Progenitor cell of endocrine pancreas (in vitro differentiated cells): ENCODE measurements at places on chromosomes 6 and 20.

- H3K36me3 ChIP-seq = peaks cover 6% of the 10 kb centered on the region
- H3K4me3 ChIP-seq = peak overlapping the region; percentile 70
- peaks cover 12% of the 10 kb centered on the region for H3K4me1 ChIP-seq
- no peak for DNase-seq
These were observed 1.4 kb upstream of the SRXN1 start for GRCh38 chr20:654417-654750.

DNA sequence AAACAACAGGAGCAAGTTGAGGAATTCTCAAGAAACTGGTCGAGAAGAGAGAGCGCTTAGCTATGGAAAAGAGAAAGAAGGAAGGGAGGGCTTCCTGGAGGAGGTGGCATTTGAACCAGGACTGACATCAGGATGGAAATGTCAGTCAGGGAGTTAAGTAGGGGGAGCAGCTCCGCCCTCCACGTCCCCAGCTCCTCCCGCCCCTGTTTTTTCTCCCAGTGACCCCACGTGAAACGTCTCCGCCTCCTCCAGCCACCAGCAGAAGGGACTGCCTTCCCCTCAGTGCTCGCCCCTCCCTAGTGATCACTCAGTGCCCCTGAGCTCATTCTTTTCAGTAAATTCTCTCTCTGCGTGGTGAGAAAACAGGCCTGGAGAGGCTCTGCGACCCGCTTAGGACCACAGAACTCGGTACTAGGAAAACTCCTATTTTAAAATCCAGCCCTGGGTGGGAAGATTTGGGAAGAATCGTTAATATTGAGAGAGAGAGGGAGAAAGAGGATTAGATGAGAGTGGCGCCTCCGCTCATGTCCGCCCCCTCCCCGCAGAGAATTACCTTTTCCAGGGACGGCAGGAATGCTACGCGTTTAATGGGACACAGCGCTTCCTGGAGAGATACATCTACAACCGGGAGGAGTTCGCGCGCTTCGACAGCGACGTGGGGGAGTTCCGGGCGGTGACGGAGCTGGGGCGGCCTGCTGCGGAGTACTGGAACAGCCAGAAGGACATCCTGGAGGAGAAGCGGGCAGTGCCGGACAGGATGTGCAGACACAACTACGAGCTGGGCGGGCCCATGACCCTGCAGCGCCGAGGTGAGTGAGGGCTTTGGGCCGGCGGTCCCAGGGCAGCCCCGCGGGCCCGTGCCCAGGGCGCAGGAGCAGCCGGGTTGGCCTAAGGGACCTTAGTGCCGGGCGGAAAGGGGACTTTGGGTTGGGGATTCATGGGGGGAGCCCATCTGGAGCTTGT, 4.6 kb downstream of the HLA-DPB1 start:
- H3K4me1 ChIP-seq = peaks cover 13% of the 10 kb centered on the region
- H3K36me3 ChIP-seq = peaks cover 2% of the 10 kb centered on the region

DNA sequence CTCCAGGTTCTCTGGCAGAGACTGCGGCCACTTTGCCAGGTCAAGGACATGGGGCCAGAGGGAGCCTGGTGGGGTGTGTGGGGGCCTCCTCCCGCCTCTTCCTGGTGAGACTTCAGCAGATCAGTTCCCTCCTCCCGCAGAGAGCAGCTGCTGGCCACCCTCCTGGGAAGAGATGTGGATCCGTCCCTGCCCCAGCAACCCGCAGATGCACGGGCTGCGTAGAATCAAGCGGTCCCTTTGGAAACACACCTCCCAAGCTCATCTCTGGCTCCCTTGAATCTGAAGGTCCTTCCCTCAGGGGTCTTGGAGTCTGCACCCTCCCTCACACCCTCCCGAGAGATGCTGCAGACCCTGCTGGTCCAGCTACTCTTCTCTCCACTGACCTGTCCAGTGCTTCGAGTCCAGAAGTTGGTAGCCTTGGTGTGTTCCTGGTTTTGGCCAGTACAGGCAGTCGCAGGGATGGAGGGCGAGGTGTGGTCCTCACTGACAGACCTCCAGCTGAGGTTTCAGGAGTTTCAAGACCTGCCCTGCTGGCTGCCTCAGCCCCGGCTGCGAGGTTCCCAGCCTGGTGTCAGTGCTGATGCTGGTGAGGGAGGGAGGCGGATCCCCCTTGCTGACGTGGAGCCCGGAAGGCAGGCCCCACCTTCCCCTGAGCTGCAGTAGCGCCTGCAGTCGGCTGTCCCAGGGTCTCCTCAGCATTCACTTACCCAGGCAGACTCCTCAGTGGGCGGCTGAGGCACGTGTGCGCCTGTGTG, at the start of gene NPBWR2:
Gene NPBWR2 (minus strand): TSS at position 585 of the 755 bp plus-strand sequence. CDS start 734 bp downstream, outside the sequence.
- peaks cover 31% of the 10 kb centered on the region for H3K27me3 ChIP-seq
- peaks cover 10% of the 10 kb centered on the region for H3K4me1 ChIP-seq
- H3K4me3 ChIP-seq = no peak within 1 kb of the TSS

- peaks cover 8% of the 10 kb centered on the region for H3K27me3 ChIP-seq
- DNase-seq = no peak
- no peaks in the 10 kb centered on the region for H3K36me3 ChIP-seq
- H3K27ac ChIP-seq = peak overlapping the region; percentile 56
- H3K4me3 ChIP-seq = no peak overlapping the region
- H3K4me1 ChIP-seq = peaks cover 13% of the 10 kb centered on the region
These were observed 24.5 kb upstream of the TCP11 start for GRCh38 chr6:35165630-35166071.

GRCh38 chr20:46657137-46657536, 5.9 kb upstream of the SLC13A3 start:
- peaks cover 11% of the 10 kb centered on the region for H3K36me3 ChIP-seq
- H3K4me3 ChIP-seq = no peak overlapping the region
- H3K27me3 ChIP-seq = peaks cover 10% of the 10 kb centered on the region
- H3K4me1 ChIP-seq = no peaks in the 10 kb centered on the region
- DNase-seq = no peak
- H3K27ac ChIP-seq = no peak overlapping the region

GRCh38 chr20:24535941-24536730, 66.7 kb downstream of the SYNDIG1 start:
- DNase-seq = no peak
- H3K4me3 ChIP-seq = no peak overlapping the region
- H3K27me3 ChIP-seq = no peaks in the 10 kb centered on the region
- no peaks in the 10 kb centered on the region for H3K4me1 ChIP-seq
- no peaks in the 10 kb centered on the region for H3K36me3 ChIP-seq
- no peak overlapping the region for H3K27ac ChIP-seq

- H3K36me3 ChIP-seq = peaks cover 7% of the 10 kb centered on the region
- no peak overlapping the region for H3K4me3 ChIP-seq
- no peaks in the 10 kb centered on the region for H3K27me3 ChIP-seq
- no peak for DNase-seq
- peak overlapping the region; percentile 69 for H3K27ac ChIP-seq
These were observed 49.0 kb downstream of the SOBP start for GRCh38 chr6:107538856-107539387.

GRCh38 chr6:81768150-81768942, 15.9 kb upstream of the TENT5A start:
- no peak for DNase-seq
- no peaks in the 10 kb centered on the region for H3K27me3 ChIP-seq
- H3K4me1 ChIP-seq = peaks cover 30% of the 10 kb centered on the region

DNA sequence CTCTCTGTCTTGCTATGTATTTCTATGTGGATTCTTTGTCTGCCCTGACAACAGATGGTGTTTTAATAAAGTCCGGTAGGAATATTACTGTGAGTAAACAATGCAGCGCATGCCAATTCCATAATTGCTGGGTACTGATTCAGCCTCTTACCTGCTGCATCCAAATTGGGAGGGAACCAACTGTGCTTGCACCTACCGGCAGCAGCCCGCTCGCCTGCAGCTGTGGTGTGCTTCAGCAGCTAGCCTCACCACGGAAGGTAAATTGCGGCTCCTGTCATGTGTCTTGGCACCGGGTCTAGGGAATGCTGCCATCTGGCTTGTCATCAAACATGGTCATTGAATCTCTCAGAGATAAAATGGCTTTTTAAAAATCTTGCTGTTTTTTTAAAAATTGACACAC, 704.8 kb upstream of the SLC35B3 start:
- no peak for DNase-seq
- no peak overlapping the region for H3K27ac ChIP-seq
- H3K36me3 ChIP-seq = no peaks in the 10 kb centered on the region
- no peak overlapping the region for H3K4me3 ChIP-seq
- no peaks in the 10 kb centered on the region for H3K27me3 ChIP-seq

GRCh38 chr6:117986396-117986795, 79.3 kb downstream of the SLC35F1 start:
- H3K27ac ChIP-seq = no peak overlapping the region
- H3K4me1 ChIP-seq = no peaks in the 10 kb centered on the region
- no peaks in the 10 kb centered on the region for H3K27me3 ChIP-seq
- H3K4me3 ChIP-seq = no peak overlapping the region

DNA sequence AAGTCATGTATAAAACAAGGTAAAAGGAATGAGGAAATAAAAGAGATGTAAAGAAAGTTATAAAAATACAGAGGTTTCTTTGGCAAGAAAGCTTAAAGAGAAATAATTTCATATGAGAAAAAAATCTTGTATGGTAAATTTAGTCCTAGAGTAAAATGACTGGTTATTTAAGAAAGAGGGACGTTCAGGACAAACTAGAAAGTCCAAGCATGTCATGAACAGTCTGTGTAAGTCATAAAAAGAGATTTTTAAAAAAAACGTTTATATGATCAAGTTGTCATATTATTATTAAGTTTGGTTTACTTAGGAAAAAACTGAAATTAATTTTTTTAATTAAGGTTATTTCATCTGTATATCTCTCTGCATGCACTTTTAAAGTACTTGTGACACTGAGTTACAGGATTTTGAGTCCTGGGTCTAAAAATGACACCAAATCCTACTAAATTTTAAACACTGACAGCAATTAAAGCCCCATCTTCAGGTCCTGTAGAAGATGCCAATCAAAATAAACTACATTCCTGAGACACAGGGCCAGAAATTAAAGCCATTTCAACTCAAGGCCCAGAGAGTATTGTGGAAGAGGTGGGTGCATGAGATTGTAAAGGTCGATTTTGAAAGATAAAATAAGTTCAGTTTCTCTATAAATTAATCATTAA, 62.4 kb downstream of the AGPAT4 start:
- H3K4me1 ChIP-seq = peaks cover 3% of the 10 kb centered on the region
- H3K27ac ChIP-seq = no peak overlapping the region
- no peaks in the 10 kb centered on the region for H3K27me3 ChIP-seq
- DNase-seq = no peak

- no peak overlapping the region for H3K4me3 ChIP-seq
- no peak overlapping the region for H3K27ac ChIP-seq
- no peaks in the 10 kb centered on the region for H3K27me3 ChIP-seq
These were observed 475.9 kb upstream of the MARCKS start for GRCh38 chr6:113381232-113381631.

- peaks cover 2% of the 10 kb centered on the region for H3K4me1 ChIP-seq
- H3K4me3 ChIP-seq = no peak overlapping the region
- no peaks in the 10 kb centered on the region for H3K27me3 ChIP-seq
- H3K27ac ChIP-seq = no peak overlapping the region
- peak; percentile 10 for DNase-seq
- H3K36me3 ChIP-seq = no peaks in the 10 kb centered on the region
These were observed 190.8 kb upstream of the LAMP5 start for GRCh38 chr20:9323622-9324021.

- no peak for DNase-seq
- H3K27me3 ChIP-seq = no peaks in the 10 kb centered on the region
- peaks cover 16% of the 10 kb centered on the region for H3K4me1 ChIP-seq
- peaks cover 40% of the 10 kb centered on the region for H3K36me3 ChIP-seq
- H3K4me3 ChIP-seq = peak overlapping the region; percentile 99
These were observed 1.1 kb downstream of the ZNF165 start for GRCh38 chr6:28081486-28081751.

GRCh38 chr6:116666869-116667268, 1.7 kb downstream of the ZUP1 start:
- H3K4me1 ChIP-seq = peaks cover 21% of the 10 kb centered on the region
- H3K27me3 ChIP-seq = no peaks in the 10 kb centered on the region
- no peak overlapping the region for H3K27ac ChIP-seq
- peak overlapping the region; percentile 30 for H3K4me3 ChIP-seq

GRCh38 chr6:118899948-118900347, 6.0 kb downstream of the ASF1A start:
- H3K27me3 ChIP-seq = no peaks in the 10 kb centered on the region
- peak overlapping the region; percentile 29 for H3K27ac ChIP-seq
- no peak for DNase-seq
- no peak overlapping the region for H3K4me3 ChIP-seq

- H3K4me1 ChIP-seq = peaks cover 15% of the 10 kb centered on the region
- peaks cover 9% of the 10 kb centered on the region for H3K27me3 ChIP-seq
- peak overlapping the region; percentile 87 for H3K4me3 ChIP-seq
These were observed 941 bp upstream of the SOX12 start for GRCh38 chr20:324177-325044.

- H3K4me1 ChIP-seq = peaks cover 4% of the 10 kb centered on the region
- no peaks in the 10 kb centered on the region for H3K27me3 ChIP-seq
- H3K36me3 ChIP-seq = no peaks in the 10 kb centered on the region
- DNase-seq = no peak
These were observed 38.6 kb upstream of the FABP7 start for GRCh38 chr6:122740936-122741335.

- H3K27ac ChIP-seq = no peak overlapping the region
- H3K27me3 ChIP-seq = no peaks in the 10 kb centered on the region
- no peak for DNase-seq
- peaks cover 17% of the 10 kb centered on the region for H3K36me3 ChIP-seq
- peaks cover 7% of the 10 kb centered on the region for H3K4me1 ChIP-seq
- no peak overlapping the region for H3K4me3 ChIP-seq
These were observed 18.7 kb downstream of the GLO1 start for GRCh38 chr6:38684237-38684636.

DNA sequence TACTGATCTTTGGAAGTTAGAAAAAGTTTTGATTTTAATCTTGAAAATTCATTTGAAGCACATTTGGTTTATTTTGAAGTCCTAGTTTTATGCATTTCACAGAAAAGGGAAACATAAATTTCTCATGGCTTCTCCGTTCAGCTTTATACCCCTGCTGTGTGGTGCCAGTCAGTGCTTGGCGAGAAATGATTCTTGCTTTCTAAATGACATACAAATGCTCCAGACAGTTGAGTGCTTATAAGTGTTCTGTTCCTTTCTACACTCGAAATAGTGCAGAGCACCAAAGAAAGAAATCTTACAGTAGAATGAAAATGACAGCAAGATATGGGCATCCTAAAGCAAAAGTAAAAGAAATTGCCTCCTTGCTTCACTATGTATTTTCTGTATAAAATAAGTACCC, 9.0 kb upstream of the ZNF292 start:
- no peaks in the 10 kb centered on the region for H3K36me3 ChIP-seq
- peaks cover 5% of the 10 kb centered on the region for H3K4me1 ChIP-seq
- no peak overlapping the region for H3K4me3 ChIP-seq
- peaks cover 2% of the 10 kb centered on the region for H3K27me3 ChIP-seq
- no peak for DNase-seq
- H3K27ac ChIP-seq = no peak overlapping the region

- H3K36me3 ChIP-seq = no peaks in the 10 kb centered on the region
- peak; percentile 58 for DNase-seq
- peak within 1 kb of the TSS; percentile 76 for H3K4me3 ChIP-seq
- H3K4me1 ChIP-seq = peaks cover 4% of the 10 kb centered on the region
- H3K27me3 ChIP-seq = peaks cover 64% of the 10 kb centered on the region
- H3K27ac ChIP-seq = peak within 1 kb of the TSS; percentile 9
These were observed at the start of gene ELOVL2 for GRCh38 chr6:11043961-11044711. ELOVL2 (minus strand) TSS chr6:11044305; CDS start chr6:11044230, 75 bp downstream.

GRCh38 chr6:167866642-167867041, 39.9 kb downstream of the AFDN start:
- no peaks in the 10 kb centered on the region for H3K27me3 ChIP-seq
- no peak overlapping the region for H3K4me3 ChIP-seq
- peaks cover 20% of the 10 kb centered on the region for H3K4me1 ChIP-seq
- H3K27ac ChIP-seq = peak overlapping the region; percentile 82
